ENCODE measurements at places on chromosomes 3 and 15. TPM values are rescaled to one million over a fixed set of nuclear protein-coding genes. Genes with fewer than 3 reads are reported as not detected.

Gene MKRN3
- not detected for total RNA-seq

Gene ZPLD1
- total RNA-seq, result not detected

Gene CAMKV
- not detected for total RNA-seq

Gene RASL12
- not detected for total RNA-seq

Gene DISP2
- total RNA-seq, result 0.13 TPM

Gene SCG3
- total RNA-seq, result 0.13 TPM

Gene GRM2
- total RNA-seq, result under 0.01 TPM

Gene EPHA6
- total RNA-seq, result under 0.01 TPM

Gene SPG21
- 52.0 TPM for total RNA-seq

Gene C2CD4A
- total RNA-seq, result 3.2 TPM

Gene TMEM108
- not detected for total RNA-seq

Gene ARGFX
- not detected for total RNA-seq

Gene GOLGA6L22
- not detected for total RNA-seq

DNA sequence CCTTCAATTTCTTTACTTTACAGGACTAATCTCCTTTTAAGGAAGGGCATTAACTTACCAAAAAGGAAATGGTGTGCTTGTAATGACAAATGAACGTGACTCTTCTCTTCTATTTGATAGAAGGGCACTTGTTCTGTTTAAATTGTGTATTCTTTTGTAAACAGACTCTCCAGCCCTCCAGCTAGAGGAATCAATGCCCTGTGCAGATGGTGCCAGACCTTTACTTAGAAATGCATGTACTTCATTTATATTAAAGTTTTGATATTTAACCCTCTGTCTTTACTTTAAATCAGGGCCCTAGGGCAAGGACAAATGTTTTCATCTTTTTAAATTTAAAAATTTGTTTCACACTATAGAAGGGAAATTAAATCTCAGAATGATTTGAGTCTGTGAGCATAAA lies 355.1 kb downstream of the GBE1 start:
- no peak for DNase-seq

DNA sequence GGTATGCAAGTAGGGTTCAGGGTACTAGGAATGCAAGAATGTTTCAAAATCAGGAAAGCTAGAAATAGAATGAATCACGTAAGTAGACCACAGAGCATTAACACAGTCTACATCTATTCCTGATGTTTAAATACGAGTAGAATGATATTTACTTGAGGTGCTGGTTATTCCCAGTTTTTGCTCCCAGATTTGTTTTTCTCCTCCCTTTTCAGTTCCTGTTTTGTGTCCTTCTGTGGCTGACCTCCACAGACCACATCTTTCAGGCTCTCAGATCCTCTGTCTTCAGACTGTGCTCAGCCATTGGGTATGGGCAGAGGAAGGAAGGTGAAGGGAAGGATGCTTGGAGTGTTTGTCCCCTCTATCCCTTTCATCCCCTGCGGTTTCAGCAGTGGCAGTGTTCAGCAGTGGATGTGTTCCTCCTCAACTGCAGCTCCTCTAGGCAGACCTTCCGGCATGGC lies 276.6 kb downstream of the ZNF621 start:
- DNase-seq, result no peak

DNA sequence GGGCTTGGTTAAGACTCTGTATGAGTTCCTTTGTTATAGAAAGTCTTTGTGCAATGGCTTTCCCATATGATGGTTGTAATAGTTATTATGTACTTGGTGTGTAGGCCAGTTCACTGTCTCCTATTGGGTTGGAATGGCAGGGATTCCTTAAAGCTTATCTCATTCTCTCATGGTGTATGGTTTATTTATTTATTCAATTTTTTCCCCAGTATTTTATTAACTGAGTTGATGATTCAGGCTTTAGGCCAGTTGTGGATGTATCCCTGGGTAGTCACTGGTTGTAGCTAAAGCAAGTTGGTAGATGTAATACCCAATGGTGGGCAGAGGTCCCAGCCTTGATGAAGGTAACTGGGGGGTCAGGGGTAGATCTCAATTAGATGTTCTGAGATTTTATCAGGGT lies 349.4 kb downstream of the DOCK3 start:
- DNase-seq, result no peak

- no peak for DNase-seq
Observed at GRCh38 chr3:98826126-98826525, 63.0 kb downstream of the ST3GAL6 start.

- no peak for DNase-seq
Observed at GRCh38 chr15:74394090-74394846, 26.8 kb upstream of the CYP11A1 start.

- DNase-seq, result no peak
Observed at GRCh38 chr3:5663601-5664000, 476.1 kb downstream of the EDEM1 start.

GRCh38 chr3:11238880-11239279 lies 33.3 kb upstream of the ATG7 start:
- peak; percentile 63 for DNase-seq

- peak; percentile 96 for DNase-seq
Observed at GRCh38 chr3:172520301-172520831, 2.9 kb downstream of the TNFSF10 start.

GRCh38 chr3:195255571-195256501 lies 15.1 kb downstream of the XXYLT1 start:
- DNase-seq, result no peak

GRCh38 chr3:65945480-65945879 lies 93.2 kb downstream of the MAGI1 start:
- DNase-seq, result no peak

- DNase-seq, result no peak
Observed at GRCh38 chr3:113339616-113340244, 101.6 kb downstream of the CFAP44 start.

DNA sequence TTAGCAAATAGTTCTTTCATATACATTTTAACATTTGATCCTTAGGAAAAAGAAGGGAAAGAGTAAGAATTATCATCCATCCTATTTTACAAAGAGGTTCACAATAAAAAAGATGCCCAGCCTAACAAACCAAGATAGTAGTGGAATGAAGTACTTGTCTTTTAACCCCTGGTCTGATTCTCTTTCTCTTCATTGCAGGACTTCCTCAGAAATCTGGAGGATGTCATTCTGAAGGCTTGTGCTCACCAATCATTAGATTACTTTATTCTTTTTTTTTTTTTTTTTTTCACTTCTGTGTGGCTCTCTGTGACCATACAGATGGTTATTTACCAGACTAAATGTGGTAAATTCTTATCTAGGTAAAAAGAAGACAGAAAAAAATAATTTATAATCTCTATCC lies 7.0 kb downstream of the HDGFL3 start:
- no peak for DNase-seq

DNA sequence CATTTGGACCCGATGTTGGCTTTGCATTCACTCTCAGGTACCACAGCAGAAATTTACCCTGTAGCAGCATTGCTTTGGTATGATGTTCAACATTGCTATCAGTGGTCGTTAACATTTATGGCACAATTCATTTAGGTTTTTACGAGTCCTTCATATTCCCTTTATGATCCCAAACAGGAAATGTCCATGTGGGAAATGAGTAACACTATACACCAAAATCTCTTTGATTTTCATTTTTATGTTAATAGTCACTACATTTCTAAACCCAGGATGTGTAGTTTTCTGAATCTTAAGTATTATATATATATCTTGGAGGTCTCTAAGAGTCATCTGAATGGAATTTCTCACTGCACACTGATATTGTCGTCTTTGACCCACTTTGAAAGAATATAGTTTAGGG lies 78.5 kb upstream of the RBMS3 start:
- no peak for DNase-seq

DNA sequence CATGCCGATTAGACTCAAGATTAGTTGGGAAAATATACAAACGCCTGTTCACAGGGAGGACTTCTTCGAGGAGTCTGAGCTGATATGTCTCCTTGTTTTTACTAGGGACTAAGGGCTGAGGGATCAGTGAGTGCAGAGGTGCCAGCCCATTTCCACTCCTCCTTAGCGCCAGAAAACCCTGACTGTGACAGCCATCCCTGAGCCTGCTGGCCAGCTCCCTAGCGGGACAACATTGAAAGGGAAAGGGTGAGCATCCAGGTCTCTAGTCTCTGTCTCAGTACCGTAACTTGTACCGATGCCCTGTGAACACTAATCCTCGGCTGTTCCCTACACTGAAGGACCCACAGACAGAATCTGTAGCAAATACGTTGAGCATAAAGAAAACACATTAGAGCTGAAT lies 243.4 kb downstream of the WNT5A start:
- no peak for DNase-seq

- DNase-seq, result no peak
Observed at GRCh38 chr3:10599017-10599416, 93.6 kb upstream of the ATP2B2 start.

GRCh38 chr3:126104742-126105605 lies 21.1 kb upstream of the SLC41A3 start:
- DNase-seq, result no peak

DNA sequence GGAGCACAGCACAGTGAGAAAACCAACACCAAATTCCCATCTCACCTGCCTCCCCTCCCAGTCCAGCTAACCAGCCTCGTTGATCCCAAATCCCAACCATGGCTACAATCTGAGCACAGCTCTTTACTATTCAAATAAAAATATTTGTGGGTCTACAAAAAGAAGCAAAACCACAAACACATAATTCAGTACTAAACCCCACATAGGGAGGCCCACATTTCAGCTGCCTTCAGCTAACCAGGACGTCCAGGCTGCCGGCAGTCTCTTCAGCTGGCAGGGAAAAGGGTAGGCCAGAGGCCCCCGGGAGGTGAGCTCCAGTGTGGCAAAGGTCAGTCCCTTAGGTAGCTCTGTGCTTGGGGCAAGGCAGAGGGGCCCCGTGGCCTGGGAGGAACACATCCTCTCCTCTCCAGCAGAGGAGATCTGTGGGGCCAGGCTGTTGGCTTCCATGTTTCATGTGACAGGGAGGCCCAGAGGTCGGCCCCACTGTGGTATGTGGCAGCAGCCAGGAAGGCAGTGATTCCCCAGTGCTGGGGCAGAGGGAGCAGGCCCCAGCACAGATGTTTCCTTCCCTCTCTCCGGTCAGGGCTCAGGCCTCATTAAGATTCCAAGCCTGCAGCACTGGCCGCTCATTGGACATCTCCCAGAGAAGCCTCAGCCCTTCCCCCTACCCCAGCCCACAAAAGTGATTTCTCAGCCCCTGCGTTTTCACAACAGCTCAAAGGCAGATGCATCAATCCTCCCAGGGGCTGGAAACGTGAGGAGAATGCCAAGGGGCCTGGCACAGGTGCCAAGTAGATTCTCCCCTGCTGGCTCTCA lies 381.4 kb downstream of the NTRK3 start:
- no peak for DNase-seq

DNA sequence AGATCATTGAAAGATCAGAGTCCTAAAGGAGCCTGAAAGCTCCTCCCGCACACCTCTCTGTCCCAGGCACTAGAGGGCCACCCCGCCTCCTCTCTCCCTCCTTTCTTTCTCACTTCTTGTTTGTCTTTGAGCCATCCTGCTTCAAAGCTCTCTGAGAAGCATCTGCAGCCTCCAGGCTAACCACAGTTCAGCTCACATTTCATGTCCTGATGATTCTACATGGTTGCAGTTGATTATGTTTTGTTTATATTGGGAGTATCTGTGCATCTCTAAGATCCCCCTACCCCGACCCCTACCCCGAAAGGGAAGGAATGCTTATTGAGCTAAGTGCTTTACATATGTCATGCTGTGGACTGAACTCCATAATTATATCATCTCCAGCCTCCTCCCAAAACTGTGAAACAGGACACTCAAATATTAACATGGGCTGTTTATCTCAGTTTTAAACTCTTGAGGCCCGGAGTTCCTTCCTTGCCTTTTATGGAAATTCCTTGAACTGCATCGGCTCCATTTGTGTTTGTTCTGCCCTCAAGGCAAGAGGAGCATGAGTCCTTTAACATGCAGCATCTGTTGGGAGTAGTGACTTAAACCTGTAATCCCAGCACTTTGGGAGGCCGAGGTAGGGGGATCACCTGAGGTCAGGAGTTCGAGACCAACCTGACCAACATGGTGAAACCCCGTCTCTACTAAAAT lies 30.9 kb downstream of the MGLL start:
- no peak for DNase-seq

DNA sequence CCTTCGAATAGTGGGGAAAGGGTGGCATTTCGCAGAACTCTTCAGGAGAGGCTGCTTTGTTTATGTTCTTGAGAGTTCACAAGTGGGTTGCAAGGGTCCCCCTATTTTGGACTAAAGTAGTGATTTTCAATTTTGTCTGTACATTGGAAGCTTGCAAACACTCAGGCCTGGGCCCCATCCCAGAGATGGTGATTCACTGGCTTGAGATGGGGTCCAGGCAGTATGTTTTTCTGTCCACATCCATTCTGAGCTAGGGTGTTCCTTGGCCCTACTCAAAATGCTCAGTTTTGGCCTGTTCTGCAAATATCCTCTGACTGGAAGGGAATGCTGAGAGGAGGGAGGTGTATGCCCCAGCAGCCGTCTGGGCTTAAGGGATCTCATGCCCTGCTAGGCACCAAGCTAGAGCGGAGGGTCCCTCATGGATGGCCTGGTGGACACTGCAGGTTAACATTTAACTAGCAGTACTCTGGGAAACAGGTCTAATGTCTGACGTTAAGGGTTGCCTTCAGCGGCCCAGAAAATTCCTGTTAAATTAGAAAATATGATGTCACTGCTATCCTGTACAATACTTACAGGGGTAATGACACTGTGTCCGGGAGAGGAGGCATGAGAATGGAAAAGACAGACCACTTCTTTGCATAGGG lies 181.4 kb downstream of the OPA1 start:
- DNase-seq, result no peak

GRCh38 chr3:147393943-147394883 lies 12.1 kb downstream of the ZIC4 start:
- no peak for DNase-seq

GRCh38 chr3:141448606-141449220 lies 38.1 kb upstream of the RASA2 start:
- no peak for DNase-seq

- no peak for DNase-seq
Observed at GRCh38 chr3:36876181-36876936, 68.5 kb downstream of the TRANK1 start.

- DNase-seq, result no peak
Observed at GRCh38 chr3:5090197-5090596, 31.9 kb upstream of the ARL8B start.

GRCh38 chr3:138381413-138381901 lies 33.1 kb downstream of the MRAS start:
- no peak for DNase-seq

GRCh38 chr3:176513604-176514003 lies 683.7 kb downstream of the TBL1XR1 start:
- DNase-seq, result no peak

GRCh38 chr15:74036271-74037170 lies 42.0 kb downstream of the PML start:
- peak; percentile 39 for DNase-seq

- no peak for DNase-seq
Observed at GRCh38 chr15:65042776-65043327, 2.3 kb upstream of the SLC51B start.

GRCh38 chr3:123743121-123743520 lies 141.0 kb downstream of the MYLK start:
- no peak for DNase-seq

GRCh38 chr15:64493641-64494040 lies 33.3 kb downstream of the ZNF609 start:
- no peak for DNase-seq

- peak; percentile 34 for DNase-seq
Observed at GRCh38 chr15:74790080-74790916, 8.4 kb downstream of the CSK start.

Measured in dermis microvascular lymphatic vessel endothelial cell (primary cell).